Myocyte (in vitro differentiated cells): ENCODE measurements at places on chromosomes 12 and 14. TPM values are rescaled to one million over a fixed set of nuclear protein-coding genes. Genes with fewer than 3 reads are reported as not detected.

GRCh38 chr12:120039711-120040110 is 50.7 kb downstream of the BICDL1 start:
- no peak for DNase-seq

DNA sequence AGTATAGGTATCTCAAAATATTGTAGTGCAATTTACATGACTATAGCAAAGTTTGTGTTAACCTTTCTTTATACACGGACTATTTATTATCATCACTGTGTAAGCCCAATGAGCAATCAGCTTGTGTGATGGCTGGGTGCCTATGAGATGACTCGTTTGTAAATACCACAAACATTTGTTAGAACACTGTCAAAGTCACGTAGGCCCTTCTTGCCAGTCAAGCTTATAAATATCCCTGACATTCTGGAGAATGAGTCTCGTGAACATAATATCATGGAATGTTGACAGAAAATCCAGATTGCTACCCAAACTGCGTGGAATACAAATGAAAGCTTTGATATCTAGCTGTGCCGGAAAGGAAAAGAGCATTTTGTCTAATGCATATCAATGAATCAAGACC is 648.3 kb upstream of the MDGA2 start:
- peak; percentile 13 for DNase-seq

GRCh38 chr12:5102261-5102789 is 58.6 kb downstream of the KCNA5 start:
- DNase-seq: no peak

GRCh38 chr12:58491306-58491705 is 429.0 kb downstream of the LRIG3 start:
- DNase-seq: no peak

- no peak for DNase-seq
Observed at GRCh38 chr12:120007272-120007671, 18.2 kb downstream of the BICDL1 start.

GRCh38 chr14:106556665-106557289 is 1030.4 kb downstream of the TMEM121 start:
- DNase-seq: no peak

GRCh38 chr12:11233532-11233931 is 36.0 kb downstream of the PRB3 start:
- DNase-seq: no peak

Gene ARL1
- total RNA-seq: 73.6 and 117 TPM in 2 replicates

Gene CCDC197
- not detected in 2 replicates for total RNA-seq
